ENCODE measurements at places on chromosomes 5 and 9.

DNA sequence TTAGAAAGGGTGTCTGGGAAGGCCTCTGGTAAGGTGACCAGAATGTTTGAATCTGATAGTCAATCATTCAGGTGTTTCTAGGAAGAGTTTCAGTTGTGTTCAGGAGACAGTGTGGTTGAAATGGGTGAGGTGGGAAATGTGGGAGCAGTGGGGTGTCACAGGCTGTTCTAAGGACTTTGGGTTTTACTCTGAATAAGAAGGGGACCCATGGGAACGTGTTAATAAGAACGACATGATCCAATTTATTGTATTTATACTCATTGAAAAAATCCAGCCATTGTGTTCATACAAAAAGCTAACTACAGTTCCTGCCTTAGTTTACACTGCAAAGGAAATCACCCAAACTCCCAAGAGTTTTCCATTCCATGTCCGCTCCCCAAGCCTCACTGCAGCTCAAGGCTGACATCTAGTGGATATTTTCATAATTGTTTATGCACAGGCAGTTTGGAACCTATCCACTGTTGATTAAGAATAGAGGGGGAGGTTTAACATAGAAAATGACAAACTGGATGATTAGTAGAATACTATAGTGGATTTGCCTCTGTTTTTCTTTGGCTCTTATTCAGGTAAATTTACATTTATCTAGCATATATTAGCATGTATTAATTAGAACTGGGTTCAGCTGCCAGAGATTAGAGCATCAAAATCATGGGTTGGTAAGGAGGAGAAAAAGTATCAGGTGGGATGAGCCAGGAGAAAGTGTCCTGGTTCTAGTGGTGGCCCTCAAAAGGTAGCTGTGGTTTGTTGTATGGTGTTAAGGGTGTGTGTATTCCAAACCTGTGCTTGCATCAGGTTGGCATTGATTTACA lies 17.7 kb downstream of the CAVIN4 start:
- DNase-seq = no peak

- no peak for DNase-seq
Measured at GRCh38 chr5:41457094-41457493, 53.3 kb downstream of the PLCXD3 start.

DNA sequence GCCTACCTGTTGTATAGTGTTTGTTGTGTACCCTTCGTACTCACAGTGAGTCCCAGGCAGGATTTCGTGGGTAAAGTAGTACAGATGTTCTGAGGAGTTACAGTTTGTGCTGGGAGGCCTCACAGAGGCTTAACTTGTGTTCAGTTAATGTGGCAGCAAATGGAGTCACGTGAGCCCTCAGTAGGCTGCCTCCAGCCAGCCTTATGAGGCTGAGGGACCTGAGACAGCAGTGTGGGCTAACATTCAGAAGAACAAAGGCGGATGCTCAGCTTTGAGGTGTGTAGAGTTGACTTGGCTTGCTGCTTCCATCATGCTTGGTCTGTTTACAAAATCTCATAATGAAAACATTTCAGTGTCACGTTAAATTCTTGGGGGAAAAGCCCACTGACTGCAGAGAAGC lies 118.1 kb downstream of the TRIO start:
- no peak for DNase-seq

DNA sequence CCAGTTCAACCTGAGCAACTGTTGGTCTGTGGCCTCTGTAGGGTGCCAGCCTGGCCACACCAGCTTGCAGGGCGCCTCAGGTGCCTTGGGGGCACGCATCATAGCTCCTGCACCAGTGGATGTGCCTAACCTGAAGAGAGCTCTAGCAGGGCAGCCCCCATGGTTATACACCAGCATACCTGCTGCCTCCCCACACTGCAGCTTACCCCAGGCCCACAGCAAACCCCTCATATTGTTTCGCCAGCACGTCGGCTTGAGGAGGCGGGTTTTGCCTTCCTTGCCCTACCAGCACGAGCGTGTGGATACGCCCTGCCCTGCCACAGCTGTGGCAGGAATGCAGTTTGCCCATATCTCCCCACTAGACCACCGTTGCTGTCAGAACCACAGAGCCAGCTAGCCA lies 435.9 kb downstream of the SLCO4C1 start:
- DNase-seq = no peak

DNA sequence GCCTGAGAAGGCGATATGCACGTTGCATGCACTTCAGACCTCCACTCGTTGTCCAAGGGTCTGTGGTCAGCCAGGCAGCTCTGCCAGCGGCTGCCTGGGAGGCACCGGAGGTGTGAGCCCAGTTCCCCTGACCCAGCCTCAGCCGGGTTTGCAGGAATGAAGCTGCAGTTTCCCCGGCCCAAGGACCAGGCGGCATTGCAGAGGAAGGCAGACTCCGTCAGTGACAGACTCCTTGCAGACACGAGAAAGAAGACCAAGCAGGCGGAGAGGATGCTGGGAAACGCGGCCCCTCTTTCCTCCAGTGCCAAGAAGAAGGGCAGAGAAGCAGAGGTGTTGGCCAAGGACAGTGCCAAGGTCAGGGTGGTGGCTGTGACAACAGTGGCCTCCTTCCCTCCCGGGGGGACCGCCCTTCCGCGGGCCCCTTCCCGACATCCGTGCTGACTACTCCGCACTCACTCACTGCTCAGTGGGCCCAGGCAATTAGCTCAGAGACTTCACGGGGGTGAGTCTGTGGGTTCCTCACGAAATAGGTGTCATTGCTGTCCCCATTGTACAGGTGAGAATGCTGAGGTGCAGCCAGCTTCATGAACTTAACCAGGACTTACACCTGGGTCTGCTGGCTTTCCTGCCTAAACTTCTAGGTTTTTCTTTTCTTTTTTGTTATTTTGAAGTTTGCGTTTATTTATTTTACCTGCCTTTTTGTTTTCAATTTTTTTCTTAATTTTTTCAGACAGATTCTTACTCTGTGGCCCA lies 10.8 kb upstream of the AIF1L start:
- no peak for DNase-seq

DNA sequence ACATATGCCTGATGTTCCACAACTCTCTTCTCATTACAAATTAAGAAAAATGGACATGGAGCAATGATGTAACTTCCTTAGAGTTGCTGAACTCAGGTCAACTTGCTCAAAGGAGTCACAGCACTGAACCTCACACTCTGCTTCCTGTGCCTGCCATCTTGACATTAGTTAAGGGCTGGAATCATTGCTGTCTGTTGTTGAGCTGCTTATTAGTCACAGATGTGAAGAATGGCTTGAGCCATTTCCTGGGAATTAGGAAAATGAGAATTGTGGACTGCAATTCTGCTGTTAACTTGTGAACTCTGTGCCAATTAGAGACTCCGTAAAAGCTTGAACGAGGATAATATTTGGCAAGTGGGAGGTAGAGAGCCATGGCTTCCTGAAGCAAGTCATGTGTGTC lies 212.0 kb downstream of the ADAMTS12 start:
- DNase-seq = no peak

DNA sequence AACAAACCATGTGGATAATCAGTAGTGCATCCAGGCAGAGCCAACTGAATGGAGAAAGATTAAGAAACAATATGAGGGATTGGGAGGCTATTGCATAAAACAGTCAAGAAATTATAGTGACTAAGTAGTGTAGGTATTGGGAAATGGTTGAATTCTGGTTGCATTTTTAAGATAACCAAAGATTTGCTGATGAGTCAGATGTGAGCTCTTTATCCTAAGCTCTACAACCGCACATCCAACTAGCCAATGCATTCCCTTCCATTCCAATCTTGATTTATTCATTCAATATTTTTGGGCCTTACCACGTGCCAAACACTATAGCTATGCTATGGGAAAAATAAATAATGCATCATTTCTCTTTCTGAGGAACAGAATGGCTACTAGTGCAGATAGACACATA lies 524.5 kb upstream of the RGMB start:
- no peak for DNase-seq

- no peak for DNase-seq
Measured at GRCh38 chr5:7395432-7395946, 449 bp upstream of the ADCY2 start.

DNA sequence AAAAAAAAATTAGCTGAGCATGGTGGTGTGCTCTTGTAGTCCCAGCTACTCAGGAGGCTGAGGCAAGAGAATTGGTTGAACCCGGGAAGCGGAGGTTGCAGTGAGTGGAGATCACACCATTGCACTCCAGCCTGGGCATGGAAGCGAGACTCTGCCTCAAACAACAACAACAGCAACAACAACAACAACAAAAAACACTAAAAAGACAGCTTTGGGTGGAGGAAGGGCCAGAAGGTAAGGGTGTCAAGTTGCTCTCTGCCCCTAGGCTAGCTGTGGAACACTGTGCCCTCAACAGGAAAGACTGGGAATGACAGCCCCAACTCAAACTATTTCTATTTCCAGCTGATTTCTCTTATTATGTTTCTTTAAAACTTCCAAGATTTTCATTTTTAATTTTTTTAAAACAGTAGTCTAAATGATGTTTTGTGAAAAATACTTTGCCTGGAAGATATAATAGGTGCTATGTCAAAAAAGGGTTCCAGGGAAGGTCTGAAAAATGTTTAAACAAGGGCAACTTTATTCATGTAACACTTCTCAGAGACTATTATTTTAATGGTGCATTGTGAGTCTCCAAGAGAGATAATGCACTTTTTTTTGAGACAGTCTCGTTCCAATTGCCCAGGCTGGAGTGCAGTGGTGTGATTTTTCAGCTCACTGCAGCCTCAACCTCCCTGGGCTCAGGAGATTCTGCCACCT lies 29.9 kb downstream of the CLINT1 start:
- DNase-seq = no peak

- DNase-seq = no peak
Measured at GRCh38 chr9:115770521-115770920, 383.1 kb upstream of the PAPPA start.
